ENCODE measurements at places on chromosomes 11 and 22.

DNA sequence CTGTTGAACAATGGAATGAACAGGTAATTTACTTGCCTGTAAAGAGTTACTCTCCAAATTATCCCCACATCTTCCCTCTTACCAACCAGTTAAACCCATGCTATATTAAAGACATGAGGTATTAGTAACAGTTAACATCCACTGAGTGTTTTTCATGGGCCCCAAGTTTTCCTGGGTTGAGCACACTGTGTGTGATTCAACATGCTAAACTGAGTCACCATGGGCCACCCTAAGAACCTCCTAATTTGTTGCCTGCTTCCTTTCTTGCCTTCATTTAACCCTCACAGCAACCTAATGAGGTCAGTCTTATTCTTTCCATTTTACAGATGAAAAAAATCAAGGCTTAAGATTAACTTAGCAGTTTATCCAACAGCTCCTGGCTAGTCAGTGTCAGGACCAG, 51.0 kb downstream of the GALNT18 start:
- DNase-seq, result no peak

DNA sequence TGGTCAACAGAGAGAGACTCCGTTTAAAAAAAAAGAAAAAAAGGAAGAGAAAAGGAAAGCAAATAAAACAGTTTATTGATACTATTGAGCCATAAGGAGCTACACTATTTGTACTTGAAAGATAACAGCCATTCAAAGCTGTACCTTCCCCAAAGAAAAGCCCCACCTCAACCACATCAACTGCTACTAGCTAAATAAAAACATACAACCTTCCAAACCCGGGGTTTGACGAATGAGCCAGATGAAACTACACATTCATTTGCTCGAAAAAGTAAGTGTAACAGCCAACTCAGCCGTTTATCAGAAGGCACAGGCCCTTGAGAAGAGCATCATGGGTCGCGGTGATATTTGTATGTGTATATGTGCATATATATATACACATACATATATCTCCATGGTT, 78.4 kb downstream of the SIK3 start:
- no peak for DNase-seq

DNA sequence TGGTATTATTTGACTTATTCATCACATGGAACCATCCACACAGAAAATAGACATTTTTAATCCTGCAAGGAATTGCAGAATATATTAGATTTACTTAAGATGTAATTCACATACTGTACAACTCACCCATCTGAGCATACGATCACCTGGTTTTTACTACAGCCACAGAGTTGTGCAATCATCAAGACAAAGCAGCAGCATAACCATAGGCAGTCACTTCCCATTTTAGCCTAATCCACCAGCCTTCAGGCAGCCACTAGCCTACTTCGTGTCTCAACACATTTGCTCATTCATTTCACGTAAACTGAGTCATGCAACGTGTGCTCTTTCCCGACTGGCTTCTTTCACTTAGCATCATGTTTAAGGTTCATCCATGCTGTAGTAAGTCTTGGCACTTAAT, 23.0 kb downstream of the PIWIL3 start:
- no peak for DNase-seq

GRCh38 chr11:134669796-134670195, 257.8 kb upstream of the B3GAT1 start:
- DNase-seq, result no peak

GRCh38 chr11:74714904-74715303, 16.3 kb downstream of the CHRDL2 start:
- DNase-seq, result no peak

GRCh38 chr11:72721689-72722049, 30.5 kb downstream of the ARAP1 start:
- no peak for DNase-seq

- DNase-seq, result no peak
Observed at GRCh38 chr11:35525501-35526175, at the start of gene PAMR1. TSS of gene PAMR1 (minus strand) at chr11:35525616. CDS start at chr11:35525585, 31 bp downstream.

- DNase-seq, result no peak
Observed at GRCh38 chr11:111347002-111347722, 31.9 kb downstream of the POU2AF1 start.

- no peak for DNase-seq
Observed at GRCh38 chr11:133104009-133104744, 428.1 kb downstream of the OPCML start.

DNA sequence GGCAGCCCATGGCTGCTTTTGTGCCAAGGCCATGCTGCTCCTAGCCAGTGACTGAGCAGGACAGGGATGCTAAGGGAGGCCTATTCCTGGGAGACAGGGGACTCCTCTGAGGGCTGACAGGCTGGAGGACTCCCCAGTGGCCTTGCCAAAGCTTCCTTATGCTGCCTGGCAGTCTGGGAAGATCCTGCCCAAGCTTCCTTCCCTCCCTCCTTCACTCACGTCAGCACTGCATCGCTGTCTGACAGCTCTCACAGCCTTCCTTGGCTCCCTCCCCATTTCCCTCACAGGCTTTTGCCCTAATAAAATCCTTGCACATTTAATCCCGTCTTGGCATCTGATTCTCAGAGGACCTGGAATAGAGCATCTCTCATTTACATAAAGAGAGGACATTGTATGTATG, 26.5 kb downstream of the HTR3A start:
- DNase-seq, result no peak

DNA sequence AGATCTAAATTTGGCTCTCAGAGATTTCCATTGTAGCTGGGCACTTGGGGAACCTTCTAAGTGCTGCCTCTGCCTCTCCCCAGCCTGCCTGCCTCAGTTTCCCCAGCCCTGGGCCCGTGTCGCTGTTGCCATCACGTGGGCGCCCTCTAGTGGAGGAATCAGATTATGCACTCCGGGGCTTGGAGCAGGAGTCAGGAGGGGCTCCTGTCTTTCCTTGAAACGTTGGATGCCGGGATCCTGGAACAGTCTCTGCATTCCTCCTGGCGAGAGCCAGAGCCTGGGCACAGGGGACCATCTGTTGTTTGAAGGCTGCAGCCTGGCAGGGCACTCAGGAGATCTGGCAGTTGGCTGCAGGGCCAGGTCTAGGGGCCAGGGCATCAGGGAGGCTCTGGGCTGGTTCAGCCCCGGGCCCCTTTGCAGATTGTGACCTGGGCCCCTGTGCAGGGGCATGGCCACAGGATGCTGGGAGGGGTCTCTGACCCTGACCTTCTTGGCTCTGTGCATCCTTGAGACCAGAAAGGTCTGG, 71.6 kb downstream of the LRP5 start:
- no peak for DNase-seq

GRCh38 chr11:73157101-73158010, 15.2 kb upstream of the FCHSD2 start:
- DNase-seq, result no peak

- DNase-seq, result no peak
Observed at GRCh38 chr22:38069372-38070249, 12.4 kb downstream of the PICK1 start.

- no peak for DNase-seq
Observed at GRCh38 chr22:37079668-37080171, 28.2 kb downstream of the KCTD17 start.

DNA sequence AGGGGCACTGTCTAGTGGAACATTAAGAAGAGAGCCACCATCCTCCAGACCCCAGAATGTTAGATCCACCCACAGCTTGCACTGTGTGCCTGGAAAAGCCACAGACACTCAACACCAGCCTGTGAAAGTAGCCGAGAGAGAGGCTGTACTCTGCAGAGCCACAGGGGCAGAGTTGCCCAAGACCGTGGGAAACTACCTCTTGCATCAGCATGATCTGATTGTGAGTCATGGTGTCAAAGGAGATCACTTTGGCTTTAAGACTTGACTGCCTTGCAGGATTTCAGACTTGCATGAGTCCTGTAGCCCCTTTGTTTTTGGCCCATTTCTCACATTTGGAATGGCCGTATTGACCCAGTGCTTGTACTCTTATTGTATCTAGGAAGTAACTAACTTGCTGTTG, 115.9 kb upstream of the CCDC179 start:
- DNase-seq, result no peak

DNA sequence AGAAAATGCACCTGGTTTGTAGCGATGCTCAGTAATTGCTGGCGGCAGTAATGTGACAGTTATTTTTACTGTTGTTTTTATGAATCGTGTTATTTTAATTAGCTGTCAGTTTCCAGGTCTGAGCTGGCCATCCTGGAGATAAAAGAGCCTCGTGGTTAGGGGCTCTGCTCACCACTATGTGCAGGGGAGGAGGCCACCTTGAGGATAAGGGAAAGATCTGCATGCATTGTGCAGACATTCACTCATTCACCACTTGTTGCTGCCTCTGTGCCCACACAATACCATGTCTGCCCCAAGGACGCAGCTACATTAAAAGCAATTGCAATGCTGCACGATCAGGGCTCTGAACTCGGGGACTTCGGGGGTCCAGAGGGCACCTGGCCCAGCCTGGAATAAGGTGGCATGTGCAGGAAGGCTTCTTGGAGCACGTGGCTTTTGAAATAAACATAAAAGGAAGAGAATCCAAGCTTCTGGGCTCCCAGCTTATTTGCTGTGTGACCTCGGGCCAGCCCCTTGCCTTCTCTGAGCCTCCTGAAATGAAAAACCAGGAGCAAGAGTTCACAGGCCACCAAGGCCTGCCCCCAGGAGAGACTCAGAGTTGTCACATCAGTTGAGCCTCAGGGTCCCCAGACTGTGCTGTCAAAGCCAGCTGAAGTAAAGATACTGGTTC, 44.7 kb upstream of the SHISAL1 start:
- DNase-seq, result no peak

DNA sequence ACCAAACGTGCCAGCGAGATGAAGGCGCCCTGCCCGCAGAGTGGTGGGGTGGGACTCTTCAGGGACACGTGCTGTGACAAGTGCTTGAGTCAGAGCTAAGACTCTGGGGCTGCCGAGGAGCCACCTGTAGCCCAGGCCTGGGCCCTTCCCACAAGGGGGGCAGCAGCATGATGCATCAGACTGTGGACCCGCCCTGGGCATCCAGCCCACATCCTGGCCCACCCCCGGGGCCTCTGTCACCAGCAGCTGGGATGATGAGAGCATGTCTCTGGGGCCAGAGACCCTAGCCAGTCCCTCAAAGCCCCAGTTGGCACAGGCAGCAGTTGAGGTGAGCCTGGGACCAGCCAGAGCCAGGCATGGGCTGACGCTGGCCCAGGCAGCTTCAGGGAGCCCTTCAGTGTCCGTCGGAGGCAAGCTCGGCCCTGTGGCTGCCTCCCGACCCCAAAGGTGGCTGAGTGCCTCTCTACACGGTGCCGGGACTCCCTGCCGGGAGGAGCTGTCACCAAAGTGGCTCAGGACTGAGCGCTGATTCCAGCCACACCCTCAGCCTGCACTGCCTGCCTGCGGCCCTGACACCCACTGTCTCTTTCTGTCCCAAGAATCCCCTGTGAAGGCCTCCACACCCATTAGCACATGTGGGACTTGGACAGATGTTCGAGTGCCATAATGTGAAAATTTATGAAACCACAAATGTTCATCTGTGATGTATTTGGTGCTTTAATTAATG, 41.3 kb downstream of the CDKN1C start:
- no peak for DNase-seq

DNA sequence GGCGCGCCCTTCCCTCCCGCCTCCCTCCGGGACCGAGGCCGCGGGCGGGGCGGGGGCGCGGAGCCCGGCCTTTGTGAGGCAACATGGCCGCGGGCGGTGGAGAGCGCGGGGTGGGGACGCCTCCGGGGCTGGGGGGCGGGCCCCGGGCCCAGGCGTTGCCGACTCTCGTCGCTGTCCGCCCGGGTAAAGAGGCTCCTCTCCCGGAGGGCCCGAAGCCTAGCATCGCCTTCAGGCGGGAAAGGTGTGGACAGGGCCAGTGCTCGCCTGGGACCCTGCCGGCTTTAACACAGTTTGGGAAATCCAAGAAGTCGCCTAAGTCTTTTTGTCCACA, 369 bp downstream of the DGCR8 start:
- DNase-seq, result no peak

GRCh38 chr11:133318221-133318620, 214.1 kb downstream of the OPCML start:
- DNase-seq, result no peak

DNA sequence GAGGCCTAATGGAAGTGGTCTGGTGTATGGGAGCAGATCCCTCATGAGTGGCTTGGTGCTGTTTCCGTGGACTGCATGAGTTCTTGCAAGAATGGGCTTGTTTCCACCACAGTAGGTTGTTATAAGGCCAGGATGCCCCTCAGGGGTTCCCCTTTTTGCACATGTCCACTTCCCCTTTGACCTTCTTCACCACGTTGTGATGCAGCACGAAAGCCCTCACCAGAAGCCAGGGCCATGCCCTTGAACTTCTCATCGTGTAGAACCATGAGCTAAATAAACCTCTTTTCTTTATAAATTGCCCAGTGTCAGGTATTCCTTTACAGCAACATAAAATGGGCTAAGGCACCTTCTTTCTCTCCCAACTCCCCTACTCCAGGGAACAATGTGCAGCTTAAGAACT, 2.8 kb upstream of the NARS2 start:
- DNase-seq, result no peak

- DNase-seq, result no peak
Observed at GRCh38 chr22:22060200-22061084, 77.9 kb upstream of the TOP3B start.

All from SHP77 treated with DMSO at 0.1 percent for 48 hours (cell line).